ENCODE measurements at places on chromosomes 13 and 19.

- DNase-seq: peak; percentile 38
Observed at GRCh38 chr13:48876289-48876688, 99.4 kb upstream of the FNDC3A start.

GRCh38 chr13:43170506-43170905 lies 147.1 kb downstream of the DNAJC15 start:
- DNase-seq: peak; percentile 35

- no peak for DNase-seq
Observed at GRCh38 chr13:64765636-64766035, 2464.5 kb downstream of the PCDH9 start.

DNA sequence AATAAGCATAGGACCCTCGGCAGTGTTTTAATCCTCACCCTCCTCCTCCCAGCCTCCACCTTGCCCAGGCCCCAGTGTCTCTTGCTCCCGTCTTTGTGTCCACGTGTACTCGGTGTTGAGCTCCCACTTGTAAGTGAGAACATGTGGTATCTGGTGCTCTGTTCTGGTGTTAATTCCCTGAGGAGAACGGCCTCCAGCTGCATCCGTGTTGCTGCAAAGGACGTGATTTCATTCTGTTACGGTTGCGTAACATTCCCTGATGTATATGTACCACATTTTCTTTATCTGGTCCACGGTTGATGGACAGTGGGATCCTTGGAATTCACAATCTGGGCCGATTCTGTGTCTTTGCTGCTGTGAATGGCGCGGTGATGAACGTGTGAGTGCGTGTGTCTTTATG lies 44.7 kb upstream of the TFDP1 start:
- no peak for DNase-seq

DNA sequence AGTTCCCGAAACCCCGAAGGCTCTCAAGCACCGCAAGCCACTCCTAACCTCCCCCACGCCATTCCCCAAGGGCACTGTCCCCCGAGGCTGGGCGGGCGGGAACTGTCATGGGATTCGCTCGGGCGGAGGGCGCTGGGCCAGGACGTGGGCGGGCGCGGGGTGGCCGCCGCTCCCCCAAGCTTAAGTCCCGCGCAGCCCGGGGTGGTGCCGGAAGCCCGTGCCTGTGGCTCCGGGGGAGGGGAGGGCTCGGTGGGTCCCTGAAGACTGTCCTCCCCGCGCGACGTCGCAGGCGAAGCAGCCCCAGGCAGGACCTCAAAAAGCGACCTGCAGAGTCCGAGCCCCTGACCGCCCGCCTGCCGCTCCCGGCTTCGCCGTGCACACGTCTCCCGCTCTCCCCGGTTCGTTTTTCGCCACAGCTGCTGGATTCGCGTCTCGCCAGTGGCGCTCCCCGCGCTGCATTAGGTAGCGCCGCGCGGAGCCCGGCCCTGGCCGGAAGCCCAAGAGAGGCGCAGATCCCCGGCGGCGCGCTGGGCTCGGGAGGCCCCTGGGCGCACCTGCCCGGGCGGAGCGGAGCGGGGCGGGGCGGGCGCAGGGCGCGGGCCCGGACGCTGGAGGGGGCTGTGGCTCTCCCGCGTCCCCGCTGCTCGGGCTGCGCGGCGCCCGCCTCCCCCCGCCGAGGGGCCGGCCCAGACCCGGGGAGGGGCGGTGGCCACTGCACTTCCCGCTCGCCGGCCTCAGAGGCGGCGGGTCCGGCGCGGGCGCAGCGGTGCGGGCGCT lies at the start of gene FARP1:
Gene FARP1 (plus strand): TSS at position 715 of the 777 bp plus-strand sequence. CDS start 70,149 bp downstream, outside the sequence.
- DNase-seq: peak; percentile 94

DNA sequence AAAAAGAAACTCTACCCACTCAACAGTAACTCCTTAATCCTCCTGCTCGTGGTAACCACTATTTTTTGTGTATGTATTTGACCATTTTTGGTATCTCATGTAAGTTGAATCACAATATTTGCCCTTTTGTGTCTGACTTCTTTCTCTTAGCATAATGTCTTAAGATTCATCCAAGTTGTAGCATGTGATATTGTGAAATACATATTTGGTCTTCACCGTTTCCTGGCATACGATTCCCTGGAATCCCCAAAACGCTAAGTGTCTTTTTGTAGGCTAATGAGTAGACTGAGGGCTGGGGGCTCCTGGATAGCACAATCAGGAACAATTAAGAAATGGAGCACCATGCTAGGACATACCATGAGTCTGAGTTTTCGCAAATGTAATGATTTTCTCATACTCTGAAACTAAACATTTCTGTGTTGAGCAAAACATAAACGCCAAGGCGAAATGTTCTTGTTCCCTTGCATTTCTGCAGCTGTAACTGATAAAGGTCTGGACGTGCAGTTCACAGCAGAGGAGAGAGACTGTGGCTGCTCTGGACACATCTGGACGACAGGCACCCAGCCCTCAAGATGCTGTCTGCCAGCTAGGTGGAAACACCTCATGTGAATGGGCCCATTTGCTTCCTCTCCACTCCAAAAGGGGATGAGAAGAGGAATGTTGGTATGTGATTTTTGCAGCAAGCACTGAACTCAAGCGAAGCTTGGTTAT lies 38.4 kb downstream of the BRD4 start:
- no peak for DNase-seq

DNA sequence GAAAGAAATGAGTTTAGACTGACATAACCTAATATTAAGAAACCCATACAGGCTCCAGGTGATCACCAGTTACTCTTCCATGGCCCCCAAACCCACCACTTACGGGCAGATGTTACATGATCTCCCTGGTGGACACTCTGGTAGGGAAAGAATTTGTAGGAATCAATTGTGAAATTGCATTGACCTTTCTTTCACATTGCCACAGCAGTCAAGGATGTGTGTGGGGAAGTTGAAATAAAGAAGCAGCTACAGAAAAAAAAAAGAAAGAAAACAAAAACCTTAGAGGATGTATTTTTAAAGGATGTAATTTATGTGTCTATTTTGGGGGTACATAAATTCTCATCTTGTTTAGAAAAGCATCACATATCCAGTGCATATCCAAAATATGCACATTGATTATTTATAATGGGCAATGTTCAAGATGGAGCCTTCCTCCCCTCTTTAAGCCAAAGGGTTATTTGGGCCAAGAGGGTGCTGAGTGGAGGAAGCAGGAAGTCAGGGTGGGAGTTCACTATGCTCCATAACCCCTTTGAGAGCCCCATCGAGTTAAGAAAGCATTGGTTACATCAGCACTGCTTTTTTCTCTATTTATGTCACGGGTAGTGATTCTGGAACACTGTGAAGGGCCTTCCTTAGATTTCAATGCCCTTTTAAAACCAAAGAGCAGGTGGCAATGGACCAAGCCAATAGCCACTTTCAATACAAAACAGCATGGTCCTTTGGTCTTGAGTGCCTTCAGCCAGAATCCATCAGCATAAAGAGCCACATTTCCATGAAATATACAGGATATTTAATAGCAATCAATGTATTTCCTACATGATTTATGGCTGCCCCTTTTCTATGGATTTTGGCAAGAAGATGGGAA lies 169.6 kb downstream of the LACC1 start:
- no peak for DNase-seq

- DNase-seq: no peak
Observed at GRCh38 chr13:36354842-36355623, 8.8 kb upstream of the SPART start.

GRCh38 chr13:104759069-104759468 lies 1692.9 kb upstream of the SLC10A2 start:
- no peak for DNase-seq
